Pancreas (tissue), 10 donors: ENCODE measurements at places on chromosomes 13 and 19. TPM values are rescaled to one million over a fixed set of nuclear protein-coding genes. Genes with fewer than 3 reads are reported as not detected.

- DNase-seq: no peak
Observed at GRCh38 chr13:45206340-45206739, 5.5 kb upstream of the KCTD4 start.

Gene THSD1
- total RNA-seq: 1.8 TPM

DNA sequence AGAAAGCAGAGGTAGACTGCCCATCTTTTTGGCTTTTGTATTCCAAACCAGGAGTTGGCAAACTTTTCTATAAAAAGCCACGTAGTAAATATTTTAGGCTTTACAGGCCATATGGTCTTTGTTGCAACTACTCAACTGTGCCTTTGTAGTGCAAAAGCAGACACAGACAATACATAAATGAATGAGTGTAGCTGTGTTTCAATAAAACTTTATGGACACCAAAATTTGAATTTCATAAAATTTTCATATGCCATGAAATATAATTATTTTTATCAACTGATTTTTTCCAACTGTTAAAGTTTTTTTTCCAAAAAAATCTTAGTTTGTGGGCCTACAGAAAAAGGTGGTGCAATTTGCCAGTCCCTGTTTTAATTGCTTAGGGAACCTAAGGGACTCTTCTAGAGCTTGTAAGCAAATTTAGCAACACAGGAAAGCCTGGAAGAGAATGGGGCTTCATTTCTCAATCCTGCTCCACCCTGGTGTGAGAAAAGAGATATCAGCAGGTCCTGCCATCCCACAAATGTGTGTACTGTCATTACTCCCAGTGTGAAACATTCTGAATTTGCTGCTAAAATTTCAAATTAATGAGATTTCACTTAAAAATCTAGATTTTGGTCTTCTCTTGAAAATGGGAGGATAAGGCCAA is 194.2 kb downstream of the RGCC start:
- DNase-seq: no peak

Gene ZNF667
- total RNA-seq: 1.1 TPM

DNA sequence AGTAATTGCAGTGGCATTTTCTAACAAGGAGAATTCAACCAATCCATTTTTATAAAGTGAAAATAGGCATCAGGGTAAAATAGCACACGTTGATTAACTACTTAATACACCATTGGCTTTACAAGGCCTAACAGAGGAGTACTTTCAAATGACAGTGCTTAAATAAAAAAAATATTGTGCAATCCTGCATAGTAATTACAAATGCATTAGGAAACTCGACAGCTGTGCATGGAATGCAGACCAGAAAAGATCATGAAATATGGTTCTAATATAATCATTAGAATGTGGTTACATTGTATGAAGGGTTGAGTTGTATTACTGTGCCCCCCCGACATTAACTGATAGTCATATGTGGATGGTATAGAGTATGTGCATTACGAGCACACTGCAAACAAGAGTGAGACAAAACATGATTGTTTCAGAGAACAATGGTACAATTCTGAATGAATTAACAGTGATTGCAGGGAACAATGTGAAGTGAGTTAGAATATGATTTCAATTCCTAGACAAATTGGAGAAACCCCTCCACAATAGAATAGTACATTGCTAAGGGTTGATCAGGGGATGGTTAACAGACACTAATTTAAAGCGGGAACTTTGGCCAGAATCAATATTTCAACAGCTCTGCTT is 270.6 kb downstream of the GPC5 start:
- DNase-seq: no peak

Gene MEDAG
- total RNA-seq: 5.9 TPM

DNA sequence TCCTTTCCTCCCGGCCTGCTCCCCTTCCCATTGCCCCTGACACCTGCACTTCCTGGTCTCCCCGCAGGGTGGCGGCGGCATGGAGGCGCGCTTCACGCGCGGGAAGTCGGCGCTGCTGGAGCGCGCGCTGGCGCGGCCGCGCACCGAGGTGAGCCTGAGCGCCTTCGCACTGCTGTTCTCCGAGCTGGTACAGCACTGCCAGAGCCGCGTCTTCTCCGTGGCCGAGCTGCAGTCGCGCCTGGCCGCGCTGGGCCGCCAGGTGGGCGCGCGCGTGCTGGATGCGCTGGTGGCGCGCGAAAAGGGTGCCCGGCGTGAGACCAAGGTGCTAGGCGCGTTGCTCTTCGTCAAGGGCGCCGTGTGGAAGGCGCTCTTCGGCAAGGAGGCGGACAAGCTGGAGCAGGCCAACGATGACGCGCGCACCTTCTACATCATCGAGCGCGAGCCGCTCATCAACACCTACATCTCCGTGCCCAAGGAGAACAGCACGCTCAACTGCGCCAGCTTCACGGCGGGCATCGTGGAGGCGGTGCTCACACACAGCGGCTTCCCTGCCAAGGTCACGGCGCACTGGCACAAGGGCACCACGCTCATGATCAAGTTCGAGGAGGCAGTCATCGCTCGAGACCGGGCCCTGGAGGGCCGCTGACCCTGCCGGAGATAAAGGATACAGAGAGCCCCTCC is 1.7 kb downstream of the TRAPPC5 start:
- DNase-seq: no peak

- peak; percentile 25 for DNase-seq
Observed at GRCh38 chr19:51687791-51688670, 5.1 kb upstream of the SPACA6 start.
